Body of pancreas (tissue), 4 donors: ENCODE measurements at places on chromosomes 11 and 22.
A peak's percentile ranks its signal among the peaks of the same experiment; 100 is the strongest.

- peak; percentile 11 for DNase-seq
Observed at GRCh38 chr11:88555018-88555828, 217.7 kb upstream of the CTSC start.

DNA sequence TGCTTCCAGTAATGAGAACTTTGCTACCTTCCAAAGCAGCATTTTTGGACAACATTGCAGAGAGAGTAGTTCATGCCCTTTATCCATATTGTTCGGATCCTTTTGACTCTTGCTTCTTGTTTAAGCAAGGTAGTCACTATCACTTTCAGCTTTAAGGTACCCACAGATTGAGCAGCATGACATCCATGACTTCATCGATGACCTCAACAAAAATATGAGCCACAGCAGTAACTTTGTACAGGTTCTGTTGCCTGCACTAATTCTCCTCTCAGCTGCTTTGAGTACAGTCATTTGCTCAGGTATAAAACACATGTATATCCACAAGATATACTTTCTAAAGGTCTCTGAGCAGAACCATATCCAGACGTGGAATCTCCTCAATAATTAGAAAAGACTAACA, 546.3 kb downstream of the SOX6 start:
- DNase-seq = no peak

- DNase-seq = no peak
Observed at GRCh38 chr22:36425977-36426523, 38.3 kb upstream of the MYH9 start.

DNA sequence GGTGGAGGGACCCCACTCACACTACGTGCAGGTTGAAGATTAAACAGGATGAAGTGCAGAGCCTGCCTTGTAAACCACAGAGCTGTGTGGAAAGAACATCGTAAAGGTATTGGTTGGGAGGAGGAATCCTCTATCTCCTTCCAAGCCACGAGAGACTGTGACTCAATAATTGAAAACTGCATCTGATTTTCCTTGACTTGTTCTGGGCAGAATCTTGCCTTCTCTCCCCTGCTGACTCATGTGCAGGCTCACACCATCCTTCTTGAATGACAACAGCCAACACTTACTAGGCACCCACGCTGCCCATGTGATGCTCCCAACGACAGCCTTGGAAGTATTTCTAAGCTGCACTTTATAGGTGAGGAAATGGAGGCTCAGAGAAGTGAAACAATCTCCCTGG, 563.0 kb downstream of the MIAT start:
- DNase-seq = no peak

DNA sequence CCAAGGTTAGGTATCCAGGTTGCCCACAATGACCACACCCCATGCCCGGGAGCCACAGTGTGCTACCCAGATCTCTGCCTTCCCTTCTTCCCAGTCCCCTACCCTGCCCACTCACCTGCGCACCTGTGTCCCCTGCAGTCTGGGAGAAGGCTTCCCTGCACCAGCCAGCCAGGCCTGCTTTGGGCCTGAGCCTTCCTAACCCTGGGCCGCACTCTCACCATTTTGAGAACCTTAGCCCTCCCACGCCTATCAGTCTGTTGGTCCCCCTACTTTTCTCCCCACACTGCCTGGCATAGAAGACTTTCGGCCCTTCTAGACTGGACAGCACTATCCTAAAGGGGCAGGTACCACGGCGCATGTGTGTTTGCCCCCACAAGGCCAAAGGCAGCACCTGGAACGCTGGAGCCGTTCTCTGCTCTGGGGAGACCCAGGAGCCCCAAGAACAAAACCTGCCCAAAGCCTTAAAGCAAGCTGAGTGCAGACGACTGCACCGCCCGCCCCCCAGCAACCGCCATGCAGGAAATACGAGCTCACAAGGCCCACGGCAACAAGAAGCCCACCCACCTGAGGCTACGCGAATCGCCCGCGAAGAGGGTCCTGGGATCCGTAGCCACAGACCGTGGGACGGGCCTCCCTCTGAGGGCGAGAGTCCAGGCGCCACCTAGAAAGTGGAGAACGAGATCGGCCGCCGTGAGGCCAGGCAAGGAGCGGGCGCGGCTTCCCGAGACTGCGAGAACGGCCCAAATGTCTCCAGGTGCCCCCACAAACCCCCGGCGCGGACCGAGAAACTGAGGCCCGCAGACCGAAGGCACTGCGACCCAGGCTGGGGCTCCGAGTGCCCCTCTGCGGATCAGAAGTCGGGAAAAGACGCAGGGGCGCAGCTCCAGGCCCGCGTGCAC, 546 bp downstream of the GNB1L start:
- DNase-seq = no peak

- DNase-seq = no peak
Observed at GRCh38 chr11:13318498-13319295, 41.1 kb downstream of the BMAL1 start.

DNA sequence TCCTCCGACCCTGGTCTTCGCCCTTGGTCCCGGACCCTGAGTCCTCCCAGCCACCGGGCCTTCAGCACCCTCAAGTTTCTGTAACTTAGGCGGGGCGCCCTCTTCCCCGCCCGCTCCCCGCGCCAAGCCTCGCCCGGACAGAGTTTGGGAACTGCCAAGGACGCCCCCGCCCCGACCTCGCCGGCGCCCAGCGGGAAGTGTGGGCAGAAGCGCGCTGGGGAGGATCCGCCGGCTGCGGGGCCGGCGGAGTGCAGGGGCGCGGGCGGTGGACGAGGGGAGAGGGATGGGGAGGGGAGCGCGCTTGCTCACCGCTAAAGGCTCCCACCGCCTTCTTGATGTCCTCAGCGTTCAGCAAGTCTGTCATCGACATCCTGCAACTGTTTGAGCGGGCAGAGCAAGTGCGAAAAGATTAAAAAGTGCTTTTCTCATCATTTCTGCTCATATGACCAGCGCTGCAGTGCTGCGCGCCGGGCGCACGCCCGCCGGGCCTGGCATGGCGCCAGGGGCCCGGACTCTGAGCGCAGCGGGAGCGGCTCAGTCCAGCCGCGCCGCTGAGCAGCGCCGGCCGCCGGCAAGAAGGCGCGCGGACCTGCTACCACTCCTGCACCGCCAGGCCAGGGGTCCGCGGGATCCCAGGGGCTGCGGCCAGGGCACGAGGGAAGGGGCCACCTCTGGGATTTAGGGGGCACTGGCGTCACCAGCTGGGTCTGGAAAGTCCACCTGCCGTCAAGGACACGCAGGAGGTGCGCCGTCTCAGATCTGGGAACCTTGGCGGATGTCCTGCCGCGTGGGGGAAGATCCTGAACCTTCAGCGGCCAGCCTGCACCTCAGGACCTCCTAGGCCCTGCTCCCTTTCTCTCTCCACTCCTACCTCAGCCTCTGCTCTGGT, at the start of gene PVALB:
PVALB (minus strand) TSS at position 400 of the 889 bp plus-strand sequence; CDS start at position 370, 30 bp downstream.
- DNase-seq = peak; percentile 44

DNA sequence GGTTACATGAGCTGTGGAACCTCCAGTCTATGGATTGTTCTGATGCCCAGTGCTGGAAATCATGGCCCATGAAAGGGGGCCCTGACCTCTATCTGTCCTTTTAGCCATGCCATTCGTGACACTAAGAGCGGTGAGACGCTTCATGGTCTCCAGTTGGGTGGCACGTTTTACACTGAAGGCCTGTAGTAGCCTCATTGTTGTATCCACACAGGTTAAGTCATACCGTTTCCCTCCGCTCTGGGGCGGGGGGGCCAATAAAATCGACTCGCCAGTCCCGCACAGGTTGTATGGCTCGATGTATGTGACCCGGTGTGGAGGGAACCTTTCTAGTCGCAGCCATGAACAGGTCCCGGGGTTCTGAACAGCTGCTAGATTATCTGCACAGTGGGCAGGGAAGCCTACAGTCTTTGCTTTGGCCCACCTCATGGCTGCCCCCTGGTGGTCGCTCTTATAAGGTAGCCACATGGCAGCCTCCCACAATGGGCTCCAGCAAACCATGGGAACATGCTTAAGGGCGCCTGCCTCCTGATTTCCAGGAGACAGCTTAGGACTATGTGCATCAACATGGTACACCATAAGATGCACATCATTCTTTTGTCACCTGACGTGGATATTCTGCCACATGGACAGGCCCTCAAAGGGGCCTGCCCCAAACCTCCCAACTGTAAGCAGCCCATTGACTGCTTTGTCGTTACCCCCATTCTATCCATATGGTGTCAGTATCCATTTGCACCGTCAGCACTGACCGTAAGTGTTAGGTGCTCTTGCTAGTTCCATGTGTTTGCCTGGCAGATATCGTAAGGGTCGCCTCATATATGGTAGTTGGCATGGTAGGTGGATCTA, 19.7 kb upstream of the APOL3 start:
- peak; percentile 92 for DNase-seq

DNA sequence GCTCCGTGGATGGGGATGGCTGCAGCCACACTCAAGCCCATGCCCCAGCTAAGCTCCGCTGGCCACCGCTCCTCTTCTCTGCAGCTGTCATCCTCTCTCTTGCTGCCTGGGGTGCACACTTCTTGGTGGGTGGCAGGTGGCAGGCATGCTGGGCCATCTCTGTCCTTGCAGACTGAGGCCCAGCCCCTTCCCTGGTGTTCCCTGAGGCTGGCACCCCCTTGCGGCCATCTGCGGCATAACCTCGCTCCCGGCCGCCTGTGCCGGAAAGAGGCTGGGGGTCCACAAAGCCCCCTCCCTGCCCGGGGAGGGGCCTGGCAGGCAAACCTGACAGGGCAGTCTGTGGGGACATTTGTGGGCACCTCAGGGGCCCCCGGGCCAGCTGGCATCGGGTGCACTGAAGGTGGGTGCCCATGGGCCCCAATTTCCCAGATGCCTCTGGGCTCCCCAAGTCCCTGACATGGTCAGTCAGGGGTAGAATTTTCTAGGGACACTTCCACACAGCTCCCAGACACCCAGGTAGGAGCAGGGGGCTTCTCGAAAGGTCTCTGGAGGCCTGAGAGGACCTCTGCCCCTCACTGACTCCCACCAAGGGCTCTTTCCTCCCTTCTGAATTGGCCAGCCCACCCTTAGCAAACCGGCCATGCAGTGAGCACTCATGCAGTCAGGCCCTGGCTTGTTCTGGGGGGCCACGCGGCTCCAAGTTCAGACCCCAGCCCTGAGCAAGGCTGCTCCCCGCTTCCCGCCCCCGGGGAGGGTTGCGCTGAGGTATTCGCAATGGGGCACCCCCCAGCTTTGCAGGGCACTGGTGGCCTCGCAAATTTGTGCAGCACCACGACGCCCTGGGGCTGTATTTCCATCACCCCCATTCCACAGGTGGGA, 23.5 kb upstream of the TH start:
- DNase-seq = peak; percentile 46

DNA sequence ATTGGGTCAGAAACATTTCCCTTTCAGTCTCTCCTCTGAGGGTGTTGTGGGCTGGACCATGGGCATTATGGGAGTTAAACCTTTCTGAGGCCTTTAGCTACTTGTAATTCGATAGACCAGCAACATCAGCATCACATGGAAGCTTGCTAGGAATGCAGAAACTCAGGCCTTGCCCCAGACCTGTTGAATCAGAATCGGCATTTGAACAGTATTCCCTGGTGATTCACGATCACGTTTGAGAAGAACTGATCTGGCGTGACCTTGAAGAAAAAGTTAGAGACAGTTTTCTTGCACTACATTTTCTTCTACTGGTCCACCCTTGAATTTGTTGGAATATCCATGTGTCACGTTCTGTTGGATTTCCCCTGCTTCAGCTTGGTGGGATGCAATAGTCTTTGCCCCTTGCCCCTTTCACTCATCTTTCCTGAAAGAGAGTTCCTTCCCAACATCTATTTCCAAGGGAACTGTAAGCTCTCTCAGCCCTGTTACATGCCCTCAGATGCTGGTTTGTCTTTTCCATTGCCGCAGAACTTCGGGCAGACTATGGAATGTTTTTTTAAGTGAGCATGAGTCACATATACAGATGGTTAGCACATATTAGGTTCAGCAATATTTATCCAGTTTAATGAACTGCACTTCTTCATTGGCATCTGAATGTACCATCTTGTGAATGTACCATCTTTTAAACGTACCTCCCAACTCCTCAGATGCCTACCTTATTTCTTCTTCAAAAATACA, 23.9 kb downstream of the EHF start:
- no peak for DNase-seq

DNA sequence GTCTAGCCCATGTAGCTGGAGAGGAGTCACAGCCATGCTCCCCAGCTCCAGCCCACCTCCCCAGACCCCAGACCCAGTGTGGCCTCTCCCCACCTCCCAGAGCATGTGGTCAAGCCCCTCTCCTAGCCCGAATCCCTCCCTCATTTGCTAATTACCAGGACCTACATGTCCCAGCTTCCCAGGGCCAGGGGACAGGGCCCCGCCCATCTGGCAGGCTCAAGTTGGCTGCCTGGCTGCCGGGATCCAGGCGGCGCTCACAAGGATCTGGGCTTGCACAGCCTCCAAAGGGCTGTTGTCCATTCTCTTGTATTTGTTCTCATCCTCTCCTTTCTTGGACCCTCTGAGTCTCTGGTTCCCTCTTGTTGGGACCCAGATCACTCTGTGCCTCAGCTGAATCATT, 4.6 kb upstream of the MIF start:
- no peak for DNase-seq

GRCh38 chr11:529728-530411, 5.5 kb downstream of the HRAS start:
- DNase-seq = no peak

DNA sequence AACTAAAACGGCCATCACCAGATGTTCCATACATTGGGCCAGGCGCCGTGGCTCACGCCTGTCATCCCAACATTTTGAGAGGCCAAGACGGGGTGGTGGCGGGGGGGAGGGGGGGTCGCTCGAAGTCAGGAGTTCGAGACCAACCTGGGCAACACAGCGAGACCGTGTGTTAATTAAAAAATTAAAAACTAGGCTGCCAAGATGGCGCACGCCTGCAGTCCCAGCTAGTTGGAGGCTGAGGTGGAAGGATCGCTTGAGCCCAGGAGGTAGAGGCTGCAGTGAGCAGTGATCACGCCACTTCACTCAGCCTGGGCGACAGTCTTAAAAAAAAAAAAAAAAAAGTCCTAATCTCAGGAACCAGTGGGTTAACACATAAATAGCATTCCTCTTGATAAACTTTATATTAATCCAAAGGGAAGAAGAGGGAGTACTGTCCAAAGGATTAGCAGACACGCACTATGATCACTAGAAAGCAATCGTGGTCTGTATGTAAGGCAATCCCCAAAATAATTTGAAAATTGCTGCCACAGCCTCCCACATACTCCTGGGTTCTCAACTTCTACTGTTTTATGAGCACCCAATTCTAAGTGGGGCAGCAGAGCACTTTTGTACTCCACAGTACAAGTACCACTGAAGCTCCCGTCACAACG, 604 bp downstream of the PUS3 start:
- no peak for DNase-seq

DNA sequence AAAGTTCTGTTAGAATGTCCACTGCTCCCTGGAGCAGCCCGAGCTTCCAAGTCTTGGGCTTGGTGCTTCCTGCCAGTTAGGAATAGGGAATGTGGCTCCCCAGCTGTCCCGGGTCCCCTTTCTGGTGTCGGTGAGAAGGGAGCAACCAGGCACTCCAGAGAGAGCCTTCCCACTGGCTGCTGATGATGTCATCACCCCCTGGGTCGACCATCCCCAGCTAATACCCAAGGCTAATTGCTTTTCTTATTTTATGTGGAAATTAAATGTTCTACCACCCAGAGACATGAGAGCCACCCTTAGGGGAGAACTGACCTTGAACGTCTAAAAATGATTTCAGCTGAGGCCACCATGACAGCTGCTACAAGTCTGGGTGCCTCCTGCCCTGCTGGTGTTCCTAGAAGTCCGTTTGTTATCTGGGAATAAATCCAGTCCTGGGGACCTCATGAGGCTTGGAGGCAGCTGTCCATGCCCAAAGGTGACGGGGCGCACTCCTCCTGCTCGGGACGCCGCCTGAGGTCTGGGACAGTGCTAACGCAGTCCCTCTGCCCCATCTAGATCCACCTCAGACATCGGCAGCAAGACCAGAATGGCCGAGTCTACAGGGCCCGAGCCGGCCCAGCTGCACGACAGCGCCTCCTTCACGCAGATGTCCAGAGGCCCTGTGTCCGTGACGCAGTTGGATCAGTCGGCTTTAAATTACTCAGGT, 42.3 kb downstream of the C11orf91 start:
- no peak for DNase-seq
